ENCODE measurements at places on chromosomes 5 and 9. TPM values are rescaled to one million over a fixed set of nuclear protein-coding genes. Genes with fewer than 3 reads are reported as not detected.

DNA sequence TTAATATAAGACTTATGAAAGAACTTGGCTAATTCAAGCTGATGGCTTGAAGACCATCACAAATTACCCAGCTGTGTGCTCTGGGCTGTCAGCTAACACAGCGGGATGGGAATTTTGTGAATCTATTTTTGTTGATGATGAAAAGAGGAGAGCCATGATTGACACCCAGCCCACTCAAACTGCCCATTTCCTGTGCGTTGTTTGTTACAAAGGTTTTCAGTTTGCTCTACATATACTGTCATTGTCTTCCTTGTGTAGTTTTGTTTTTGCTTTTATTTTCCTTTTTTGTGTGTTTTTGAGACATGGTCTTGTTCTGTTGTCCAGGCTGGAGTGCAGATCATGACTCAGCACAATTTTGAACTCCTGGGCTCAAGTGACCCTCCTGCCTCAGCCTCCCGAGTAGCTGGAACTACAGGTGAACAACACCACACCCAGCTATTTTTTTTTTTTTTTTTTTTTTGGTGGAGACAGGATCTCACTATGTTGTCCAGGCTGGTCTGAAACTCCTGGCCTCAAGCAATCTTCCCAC, 400.3 kb downstream of the ICE1 start:
- H3K27ac ChIP-seq, result no peak overlapping the region
- H3K27me3 ChIP-seq, result no peaks in the 10 kb centered on the region
- DNase-seq, result no peak
- H3K4me1 ChIP-seq, result no peaks in the 10 kb centered on the region
- H3K36me3 ChIP-seq, result no peaks in the 10 kb centered on the region
- H3K4me3 ChIP-seq, result no peak overlapping the region

GRCh38 chr5:81606150-81606549, 144.7 kb downstream of the SSBP2 start:
- no peak for DNase-seq
- H3K27ac ChIP-seq, result no peak overlapping the region
- H3K4me1 ChIP-seq, result no peaks in the 10 kb centered on the region

- peaks cover 3% of the 10 kb centered on the region for H3K4me1 ChIP-seq
- DNase-seq, result no peak
- H3K36me3 ChIP-seq, result peaks cover 4% of the 10 kb centered on the region
These were observed 3.9 kb upstream of the ADCY2 start for GRCh38 chr5:7391814-7392692.

DNA sequence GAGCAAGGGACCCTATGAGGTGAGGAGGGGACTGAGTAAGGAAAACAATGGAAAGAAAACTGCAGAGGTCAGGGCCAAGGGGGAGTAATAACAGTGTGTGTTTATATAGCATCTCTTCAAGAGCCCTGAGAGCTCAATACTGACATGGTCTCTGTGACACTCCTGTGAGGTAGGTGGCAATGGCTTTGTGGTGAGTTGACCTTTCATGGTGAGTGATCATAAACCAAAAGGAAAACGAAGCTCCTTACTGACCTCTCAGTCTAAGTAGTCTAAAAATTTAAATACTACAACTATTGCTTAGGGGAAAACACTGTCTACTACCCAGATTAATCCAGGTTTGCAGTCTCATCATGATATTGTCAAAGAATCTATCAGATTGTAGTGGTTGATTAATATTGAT, 130.9 kb downstream of the SNCAIP start:
- no peak overlapping the region for H3K4me3 ChIP-seq
- no peaks in the 10 kb centered on the region for H3K36me3 ChIP-seq
- no peaks in the 10 kb centered on the region for H3K27me3 ChIP-seq
- H3K27ac ChIP-seq, result no peak overlapping the region

GRCh38 chr5:88388476-88389337, 120.1 kb upstream of the TMEM161B start:
- peaks cover 2% of the 10 kb centered on the region for H3K27me3 ChIP-seq
- H3K4me3 ChIP-seq, result no peak overlapping the region
- H3K36me3 ChIP-seq, result no peaks in the 10 kb centered on the region
- no peaks in the 10 kb centered on the region for H3K4me1 ChIP-seq
- no peak for DNase-seq

- no peak overlapping the region for H3K27ac ChIP-seq
- H3K36me3 ChIP-seq, result no peaks in the 10 kb centered on the region
- no peaks in the 10 kb centered on the region for H3K4me1 ChIP-seq
These were observed 63.6 kb downstream of the PPIC start for GRCh38 chr5:122972877-122973276.

The BHMT2 gene
- not detected for total RNA-seq

DNA sequence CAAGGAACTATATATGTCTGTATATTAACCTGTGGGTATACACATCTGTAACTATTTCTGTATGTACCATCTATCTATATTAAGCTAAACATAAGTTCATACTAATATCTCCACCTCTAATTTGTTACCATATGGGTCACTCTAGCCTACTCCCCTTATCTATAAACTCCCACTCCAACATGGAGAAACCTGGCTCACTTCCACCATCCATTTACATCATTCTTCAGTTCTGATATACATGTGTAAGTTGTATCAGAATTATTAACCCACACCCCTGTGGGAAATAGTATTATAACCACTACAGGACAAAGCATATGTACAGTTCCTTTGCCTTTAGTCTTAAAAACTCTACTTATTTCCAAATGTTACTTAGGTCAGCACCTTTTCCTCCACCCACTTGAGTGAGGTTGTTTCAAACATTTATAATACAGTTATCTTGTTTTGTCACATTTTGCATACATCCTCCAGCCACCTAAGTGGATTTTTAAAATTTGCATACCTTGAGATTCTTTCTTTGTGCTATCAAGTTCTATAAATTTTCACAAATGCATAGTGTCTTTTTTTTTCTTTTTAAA, 10.6 kb downstream of the NDFIP1 start:
- H3K27ac ChIP-seq, result no peak overlapping the region
- no peak for DNase-seq
- no peak overlapping the region for H3K4me3 ChIP-seq
- peaks cover 52% of the 10 kb centered on the region for H3K4me1 ChIP-seq
- peaks cover 44% of the 10 kb centered on the region for H3K36me3 ChIP-seq
- H3K27me3 ChIP-seq, result no peaks in the 10 kb centered on the region

GRCh38 chr5:3333836-3334235, 261.8 kb upstream of the IRX1 start:
- no peaks in the 10 kb centered on the region for H3K4me1 ChIP-seq
- no peaks in the 10 kb centered on the region for H3K36me3 ChIP-seq
- no peak for DNase-seq
- H3K27ac ChIP-seq, result no peak overlapping the region
- H3K27me3 ChIP-seq, result no peaks in the 10 kb centered on the region

DNA sequence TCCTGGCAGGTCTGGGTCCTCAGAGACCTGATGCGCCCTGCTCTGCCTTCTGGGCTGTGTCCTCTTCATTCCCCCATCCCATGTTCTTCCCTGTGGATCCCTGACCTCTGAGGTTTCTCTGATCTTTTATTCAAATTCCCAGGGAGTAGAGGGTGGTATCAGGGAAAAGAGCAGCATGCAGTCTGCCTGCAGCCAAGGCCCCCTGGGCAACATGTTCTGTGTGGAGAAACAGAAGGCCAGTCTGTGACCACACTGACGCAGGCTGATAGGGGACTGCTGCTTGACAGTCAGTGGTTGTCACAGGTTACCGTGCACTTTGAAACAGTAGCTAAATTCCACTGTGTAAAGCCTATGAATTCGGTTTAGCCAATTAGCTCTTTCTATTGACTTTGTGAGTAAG, 156.6 kb upstream of the IRX2 start:
- no peaks in the 10 kb centered on the region for H3K27me3 ChIP-seq
- no peak for DNase-seq
- no peak overlapping the region for H3K27ac ChIP-seq
- H3K36me3 ChIP-seq, result no peaks in the 10 kb centered on the region
- H3K4me3 ChIP-seq, result no peak overlapping the region
- H3K4me1 ChIP-seq, result no peaks in the 10 kb centered on the region

DNA sequence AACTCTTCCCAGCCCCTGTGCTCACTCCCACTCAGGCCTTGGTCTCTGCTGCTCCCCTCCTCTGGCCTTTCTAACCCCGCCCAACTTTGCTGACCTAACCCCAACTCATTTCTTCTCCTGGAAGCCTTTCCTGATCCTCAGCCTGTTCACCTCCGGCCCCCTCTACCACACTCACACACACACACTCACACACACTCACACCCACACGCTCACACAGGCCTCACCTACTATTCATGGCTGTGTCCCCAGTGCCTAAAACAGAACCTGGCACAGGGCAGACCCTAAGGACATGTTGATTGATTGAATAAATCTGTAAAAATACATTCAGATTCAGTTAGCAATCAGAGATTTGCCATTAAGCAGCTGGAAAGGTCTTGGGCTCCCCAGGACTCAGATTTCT, 28.5 kb upstream of the LHX2 start:
- no peak overlapping the region for H3K4me3 ChIP-seq
- H3K36me3 ChIP-seq, result no peaks in the 10 kb centered on the region
- H3K27me3 ChIP-seq, result peaks cover 27% of the 10 kb centered on the region
- no peak overlapping the region for H3K27ac ChIP-seq
- no peak for DNase-seq
- no peaks in the 10 kb centered on the region for H3K4me1 ChIP-seq

DNA sequence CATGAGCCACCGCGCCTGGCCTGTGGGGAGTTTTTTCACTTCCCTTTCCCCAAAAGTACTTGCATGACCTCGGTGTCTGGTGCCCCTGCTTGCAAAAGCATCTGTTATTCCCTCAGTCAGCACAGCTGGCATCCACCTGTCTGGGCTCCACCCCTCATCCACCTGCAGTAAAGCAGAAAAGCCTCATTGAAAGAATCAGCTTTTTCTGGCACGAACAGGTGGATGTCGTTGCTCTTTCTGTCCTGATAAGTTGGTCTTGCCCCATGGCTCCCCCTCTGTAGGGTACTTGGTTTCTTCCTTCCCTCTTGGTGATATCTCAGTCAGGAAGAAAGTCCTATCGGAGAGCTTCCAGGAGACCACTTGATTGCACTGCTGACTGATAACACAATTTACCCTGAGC, 37.4 kb downstream of the WWC1 start:
- no peak overlapping the region for H3K27ac ChIP-seq
- DNase-seq, result no peak
- no peaks in the 10 kb centered on the region for H3K36me3 ChIP-seq

GRCh38 chr9:83032065-83032625, 30.8 kb downstream of the RASEF start:
- H3K27ac ChIP-seq, result no peak overlapping the region
- H3K4me3 ChIP-seq, result no peak overlapping the region
- H3K36me3 ChIP-seq, result no peaks in the 10 kb centered on the region
- no peaks in the 10 kb centered on the region for H3K4me1 ChIP-seq
- H3K27me3 ChIP-seq, result no peaks in the 10 kb centered on the region

GRCh38 chr5:131649161-131649560, 14.1 kb upstream of the RAPGEF6 start:
- no peaks in the 10 kb centered on the region for H3K4me1 ChIP-seq
- H3K27ac ChIP-seq, result no peak overlapping the region
- no peak for DNase-seq
- no peak overlapping the region for H3K4me3 ChIP-seq
- H3K27me3 ChIP-seq, result no peaks in the 10 kb centered on the region

DNA sequence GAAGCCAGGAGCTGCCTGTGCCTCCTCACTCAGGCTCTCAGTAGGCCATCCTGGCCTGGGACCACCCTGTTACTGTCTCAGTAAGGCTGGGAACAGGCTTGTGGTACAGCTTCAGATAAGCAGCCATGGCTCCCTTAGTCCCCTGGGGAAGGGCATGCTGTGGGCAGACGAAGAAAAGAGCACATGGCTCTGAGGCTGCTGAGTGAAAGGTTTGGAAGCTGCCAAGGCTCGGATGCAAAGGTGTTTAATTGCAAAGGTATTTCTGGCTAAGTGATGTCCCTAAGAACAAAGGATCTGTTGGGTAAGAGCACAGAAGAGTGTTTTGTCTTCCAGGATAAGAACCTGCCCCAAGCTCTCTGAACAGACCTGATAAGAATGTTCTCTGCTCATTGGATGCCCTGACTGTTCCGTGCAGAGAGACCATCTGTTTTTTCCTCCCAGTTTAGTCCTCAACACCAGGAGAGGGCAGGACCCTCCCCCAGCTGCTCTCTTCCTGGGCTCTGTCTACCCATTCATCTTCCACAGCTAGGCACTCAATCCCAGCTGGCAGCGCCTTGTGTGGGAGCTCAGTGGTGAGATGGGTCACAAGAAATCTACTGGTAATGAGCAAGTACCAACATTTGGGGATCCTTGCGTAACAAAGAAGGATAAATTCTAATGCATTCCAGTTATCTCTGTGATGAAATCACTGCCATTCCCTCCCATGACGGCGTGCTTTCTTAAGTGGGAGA, 17.7 kb downstream of the ANGPTL2 start:
- no peaks in the 10 kb centered on the region for H3K4me1 ChIP-seq
- no peak for DNase-seq
- no peak overlapping the region for H3K4me3 ChIP-seq
- H3K27me3 ChIP-seq, result no peaks in the 10 kb centered on the region
- H3K27ac ChIP-seq, result no peak overlapping the region

GRCh38 chr5:179348843-179349242, 3.6 kb upstream of the ADAMTS2 start:
- no peak overlapping the region for H3K27ac ChIP-seq
- no peak for DNase-seq
- H3K4me1 ChIP-seq, result peaks cover 3% of the 10 kb centered on the region
- H3K4me3 ChIP-seq, result no peak overlapping the region
- peaks cover 29% of the 10 kb centered on the region for H3K27me3 ChIP-seq

DNA sequence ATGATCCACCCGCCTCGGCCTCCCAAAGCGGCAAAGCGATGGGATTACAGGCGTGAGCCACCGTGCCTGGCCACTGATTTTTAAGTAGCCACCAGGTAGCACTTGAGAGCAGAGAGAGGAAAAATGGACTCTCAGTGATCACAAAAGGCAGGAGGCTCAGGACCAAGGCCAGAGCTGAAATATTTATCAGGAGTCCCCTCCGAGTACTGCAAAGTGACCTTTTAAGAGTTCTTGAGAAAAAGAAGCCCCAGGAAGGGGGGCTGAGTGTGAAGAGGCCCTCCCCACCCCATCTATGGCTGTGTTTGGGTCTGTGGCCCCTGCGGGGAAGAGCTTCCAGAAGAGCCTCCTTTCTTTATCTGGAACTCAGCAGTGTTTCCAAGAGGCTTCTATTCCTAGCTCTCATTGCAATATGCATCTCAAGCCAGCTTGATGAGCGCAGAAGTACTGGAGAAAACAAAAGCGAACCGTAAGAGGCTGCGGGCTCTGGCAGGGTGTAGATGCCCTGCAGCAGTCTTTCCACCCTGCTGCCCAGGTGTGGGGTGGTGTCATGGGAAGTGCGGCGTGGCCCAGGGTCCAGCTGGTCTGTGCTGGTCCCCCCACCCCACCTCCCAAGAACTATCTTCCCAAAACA, 75.5 kb upstream of the CDK20 start:
- no peak for DNase-seq
- H3K4me1 ChIP-seq, result peaks cover 2% of the 10 kb centered on the region
